ENCODE measurements at places on chromosomes 1 and 21.

DNA sequence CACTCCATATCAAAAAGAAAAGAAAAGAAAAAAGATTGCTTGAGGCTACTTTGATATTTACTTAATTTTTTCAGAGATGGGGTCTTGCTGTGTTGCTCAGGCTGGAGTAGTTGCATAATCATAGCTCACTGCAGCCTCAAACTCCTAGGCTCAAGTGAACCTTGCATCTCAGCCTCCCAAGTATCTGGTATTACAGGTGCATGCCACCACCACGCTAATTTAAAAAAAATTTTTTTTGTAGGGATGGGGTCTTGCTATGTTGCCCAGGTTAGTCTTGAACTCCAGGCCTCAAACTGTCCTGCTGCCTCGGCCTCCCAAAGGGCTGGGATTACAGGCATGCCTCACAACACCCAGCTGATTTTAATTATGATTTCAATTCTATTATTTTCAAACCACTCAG lies 38.2 kb downstream of the RTCA start:
- DNase-seq, result no peak

DNA sequence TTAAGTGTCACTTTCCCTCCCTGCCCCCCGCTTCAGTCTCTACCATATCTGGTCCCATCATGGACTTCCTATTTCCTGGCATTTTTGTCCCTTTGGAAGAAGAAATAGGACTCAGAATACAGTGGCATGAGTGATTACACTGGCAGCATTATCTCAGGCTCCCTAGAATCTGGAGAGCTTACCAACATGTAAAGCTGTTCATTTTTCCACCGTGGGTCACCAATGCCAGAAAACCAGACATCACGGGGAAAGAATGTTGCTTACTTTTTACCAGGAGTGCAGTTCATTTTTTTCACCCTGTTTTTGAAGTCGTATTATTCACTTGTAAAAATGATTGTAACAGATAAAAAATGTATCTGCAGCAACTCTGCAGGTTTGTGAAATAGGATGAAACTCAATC lies 44.8 kb downstream of the BACH1 start:
- no peak for DNase-seq

DNA sequence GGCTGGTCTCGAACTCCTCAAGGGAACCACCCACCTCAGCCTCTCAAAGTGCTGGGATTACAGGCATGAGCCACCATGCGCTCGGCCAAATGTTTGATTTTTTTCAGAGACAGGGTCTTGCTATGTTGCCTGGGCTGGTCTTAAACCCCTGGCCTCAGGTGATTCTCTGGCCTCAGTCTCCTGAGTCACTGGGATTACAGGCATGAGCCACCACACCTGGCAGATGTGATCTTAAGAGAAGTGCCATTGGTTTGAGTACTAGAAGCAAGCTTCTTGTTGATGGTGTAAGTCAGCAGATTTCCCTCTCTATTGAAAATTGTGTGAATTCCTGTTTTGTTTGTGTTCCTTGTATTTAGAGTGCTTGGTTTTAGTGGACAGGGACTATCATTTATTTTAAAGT lies 5.2 kb downstream of the CAP1 start:
- DNase-seq, result no peak

GRCh38 chr1:59759156-59759925 lies 55.4 kb upstream of the HOOK1 start:
- peak; percentile 74 for DNase-seq

- DNase-seq, result no peak
These were observed 182.5 kb downstream of the AKT3 start for GRCh38 chr1:243667591-243667990.

- no peak for DNase-seq
These were observed 35.9 kb downstream of the CSF1 start for GRCh38 chr1:109946511-109946910.

- no peak for DNase-seq
These were observed 72.2 kb upstream of the GADD45A start for GRCh38 chr1:67612788-67613241.

All from activated CD4-positive, alpha-beta T cell treated with anti-CD3 and anti-CD28 coated beads, Interleukin-2, amount 50 U/mL, for 48 hours (primary cell).